ENCODE measurements at places on chromosomes 6 and 20. TPM values are rescaled to one million over a fixed set of nuclear protein-coding genes. Genes with fewer than 3 reads are reported as not detected.

The CYP21A2 gene
- total RNA-seq = not detected

The RUNX2 gene
- total RNA-seq = 2.1 TPM

The MLIP gene
- total RNA-seq = not detected

The GPLD1 gene
- 0.31 TPM for total RNA-seq

The SCUBE3 gene
- not detected for total RNA-seq

The COX7A2 gene
- 384 TPM for total RNA-seq

The LTA gene
- total RNA-seq = not detected

The RBM24 gene
- total RNA-seq = 0.78 TPM

The OPN5 gene
- not detected for total RNA-seq

The IL20RA gene
- 2.0 TPM for total RNA-seq

The KCNS1 gene
- total RNA-seq = 0.91 TPM

The UBD gene
- not detected for total RNA-seq

The OCSTAMP gene
- total RNA-seq = not detected

The TREM1 gene
- 0.31 TPM for total RNA-seq

The SASH1 gene
- total RNA-seq = 3.0 TPM

The CDSN gene
- total RNA-seq = 1.7 TPM

The ANGPT4 gene
- not detected for total RNA-seq

The WTAP gene
- total RNA-seq = 57.6 TPM

The C20orf173 gene
- not detected for total RNA-seq

The TFAP2D gene
- total RNA-seq = not detected

The MTFR2 gene
- 8.6 TPM for total RNA-seq

The BANF2 gene
- total RNA-seq = not detected

The MYLK4 gene
- total RNA-seq = 0.04 TPM

The TP53TG5 gene
- total RNA-seq = not detected

The OTOR gene
- not detected for total RNA-seq

The CCDC28A gene
- 10.9 TPM for total RNA-seq

The PRSS35 gene
- total RNA-seq = not detected

The SLC17A2 gene
- not detected for total RNA-seq

The ZNF334 gene
- total RNA-seq = 1.1 TPM

The TOX2 gene
- total RNA-seq = 0.76 TPM

The PRPH2 gene
- not detected for total RNA-seq

The LBP gene
- total RNA-seq = not detected

The LRRC1 gene
- total RNA-seq = 15.8 TPM

The MDFI gene
- total RNA-seq = 415 TPM

The ARFGEF3 gene
- total RNA-seq = under 0.01 TPM

The GPSM3 gene
- total RNA-seq = 13.3 TPM

The LCA5 gene
- total RNA-seq = 1.9 TPM

All from hair follicular keratinocyte (primary cell).